AG09309 (cell line): ENCODE measurements at places on chromosomes 5 and 9.

DNA sequence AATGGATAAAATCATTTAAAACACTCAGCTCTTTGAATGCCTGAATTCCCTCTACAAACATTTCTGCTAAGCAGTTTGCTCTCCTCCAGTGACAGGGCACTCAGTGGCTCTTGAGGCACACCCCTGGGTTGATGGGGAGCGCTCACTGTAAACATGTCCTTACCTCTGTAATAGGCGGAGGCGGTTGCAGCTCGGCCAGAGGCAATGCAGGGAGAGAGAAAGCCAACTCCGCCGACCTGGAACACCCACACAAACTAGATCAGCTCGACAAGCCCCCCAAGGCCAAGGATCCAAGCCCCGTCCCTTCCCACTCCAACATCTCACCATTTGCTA is 329 bp downstream of the CDC23 start:
- no peak for DNase-seq

DNA sequence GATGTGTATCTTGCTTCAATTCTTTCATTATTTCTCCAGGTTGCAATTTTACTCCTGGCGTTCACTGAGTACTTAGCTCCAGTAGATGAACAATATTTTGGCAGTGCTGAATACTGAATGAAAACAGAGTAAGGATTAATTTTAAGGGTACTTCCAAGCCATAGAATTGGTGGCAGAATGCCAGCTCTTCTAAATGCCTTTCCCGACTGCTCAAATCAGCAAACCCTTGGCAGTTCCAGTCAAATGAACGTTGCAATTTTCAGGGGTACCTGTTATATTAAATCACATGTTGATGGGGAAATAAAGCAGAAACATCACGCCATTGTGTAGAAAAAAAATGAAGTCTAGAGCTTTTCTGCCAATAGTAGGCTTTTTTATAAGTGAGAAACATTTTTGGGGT is 282.4 kb upstream of the RPS23 start:
- no peak for DNase-seq

DNA sequence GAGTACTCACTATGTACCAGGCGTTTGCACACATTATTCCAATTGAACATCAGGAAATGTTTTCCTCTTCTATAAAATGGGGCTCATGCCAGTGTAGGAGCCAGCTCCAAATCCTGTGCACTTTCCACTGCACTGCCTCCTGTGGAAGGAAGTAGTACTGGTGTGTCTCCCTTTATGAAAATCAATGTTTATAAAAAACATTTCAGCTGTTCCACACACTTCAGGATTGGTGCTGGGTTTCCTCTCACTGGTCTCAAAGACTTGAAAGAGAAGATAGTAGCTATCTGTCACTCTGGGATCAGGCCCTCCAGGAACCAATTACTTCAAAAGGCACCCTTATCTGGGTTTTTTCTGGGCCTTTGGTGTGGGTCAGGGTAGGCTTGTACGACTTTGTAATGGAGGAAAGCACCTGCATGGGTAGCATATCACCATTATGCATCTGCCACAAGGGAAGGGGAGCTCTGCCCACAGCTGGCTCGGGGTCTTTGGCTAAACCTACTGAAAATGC is 32.5 kb downstream of the RAB14 start:
- DNase-seq: no peak

DNA sequence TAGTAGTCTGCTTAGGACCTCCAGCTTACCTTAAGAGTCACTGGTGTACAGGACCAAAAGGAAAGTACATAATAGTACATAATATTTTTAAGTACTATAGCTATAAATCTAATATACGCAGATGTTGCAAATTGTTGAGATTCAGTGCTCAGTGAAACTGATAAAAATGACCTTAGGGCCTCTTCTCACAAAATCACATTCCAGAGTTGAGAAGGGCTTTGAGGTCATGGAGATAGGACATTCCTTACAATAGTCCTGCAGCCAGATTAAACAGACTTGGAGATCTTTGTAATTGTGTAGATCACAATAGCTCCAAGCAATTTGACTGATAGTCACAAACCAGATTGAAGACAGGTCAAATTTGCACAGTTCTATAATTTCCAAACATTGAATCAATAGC is 37.7 kb upstream of the PCSK1 start:
- DNase-seq: no peak

DNA sequence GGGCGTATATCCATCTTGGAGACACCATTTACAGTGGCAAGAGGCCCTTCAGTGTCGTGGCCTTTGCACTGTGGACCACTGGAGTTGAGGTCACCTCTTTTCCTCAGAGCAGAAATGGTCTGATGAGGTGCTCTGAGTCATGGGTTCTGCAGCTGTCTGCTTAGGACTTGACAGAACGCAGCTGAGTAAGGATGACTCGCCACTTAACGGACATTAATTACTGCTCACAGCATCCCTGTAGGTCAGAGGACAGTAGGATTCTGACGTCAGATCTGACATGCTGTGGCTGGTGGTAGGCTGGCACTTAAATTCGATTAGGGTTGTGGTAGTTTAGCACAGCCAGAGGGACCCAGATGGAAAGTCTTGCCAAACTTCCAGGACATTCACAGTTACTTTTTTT is 479.4 kb downstream of the DMAC1 start:
- DNase-seq: peak; percentile 89

DNA sequence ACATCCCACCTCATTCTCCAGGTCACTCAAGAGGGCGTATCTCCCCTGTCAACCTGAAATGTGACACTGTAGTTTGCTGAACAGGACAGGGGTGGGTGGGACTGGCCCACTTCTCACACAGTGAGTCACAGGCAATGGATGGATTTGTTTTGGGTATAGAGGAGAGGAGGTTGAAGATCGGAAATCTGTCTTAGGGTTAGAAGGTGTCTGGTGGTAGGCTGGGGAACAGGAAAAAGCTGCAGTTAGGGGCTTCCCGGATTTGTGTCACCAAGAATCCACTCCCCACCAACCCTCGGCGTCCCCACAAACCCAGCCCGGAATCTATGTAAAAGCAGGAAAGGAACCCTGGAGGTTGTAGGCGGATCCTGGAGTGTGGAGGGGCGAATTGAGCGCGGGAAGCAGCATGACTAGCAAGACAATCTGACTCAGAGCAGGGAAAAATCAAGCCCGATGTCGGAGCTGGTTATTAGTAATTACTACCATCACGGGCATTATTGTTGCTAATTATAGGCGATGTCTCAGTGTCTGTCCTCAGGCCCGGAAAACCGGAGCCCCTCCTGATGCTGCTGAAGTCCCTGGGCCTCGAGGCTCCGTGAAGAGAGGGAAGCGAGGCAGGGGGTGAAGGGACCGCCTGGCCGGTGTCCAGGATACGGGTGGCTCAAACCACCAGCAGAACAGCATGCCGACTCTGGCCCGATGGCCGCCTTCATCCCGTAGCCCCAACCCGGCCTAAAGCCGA is 1.7 kb upstream of the IRX1 start:
- no peak for DNase-seq

DNA sequence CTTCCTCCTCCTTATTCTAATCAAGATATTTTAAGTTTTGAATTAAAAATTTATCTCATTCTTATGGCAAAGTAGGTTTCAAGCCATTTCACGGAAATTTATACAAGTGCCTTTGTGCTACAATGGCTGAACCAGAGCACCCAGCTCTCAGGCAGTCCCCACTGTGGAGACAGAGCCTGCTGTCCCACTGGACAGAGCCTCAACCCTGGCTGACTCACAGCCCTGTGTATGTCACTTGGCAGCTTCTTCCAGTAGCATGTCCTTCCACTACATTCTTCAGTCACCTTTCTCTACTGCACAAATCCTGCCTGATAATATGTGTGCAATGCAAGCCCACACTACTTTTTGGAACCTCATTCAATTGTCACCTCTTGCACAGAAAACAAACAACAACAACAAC is 253.1 kb downstream of the PDE4D start:
- DNase-seq: no peak

DNA sequence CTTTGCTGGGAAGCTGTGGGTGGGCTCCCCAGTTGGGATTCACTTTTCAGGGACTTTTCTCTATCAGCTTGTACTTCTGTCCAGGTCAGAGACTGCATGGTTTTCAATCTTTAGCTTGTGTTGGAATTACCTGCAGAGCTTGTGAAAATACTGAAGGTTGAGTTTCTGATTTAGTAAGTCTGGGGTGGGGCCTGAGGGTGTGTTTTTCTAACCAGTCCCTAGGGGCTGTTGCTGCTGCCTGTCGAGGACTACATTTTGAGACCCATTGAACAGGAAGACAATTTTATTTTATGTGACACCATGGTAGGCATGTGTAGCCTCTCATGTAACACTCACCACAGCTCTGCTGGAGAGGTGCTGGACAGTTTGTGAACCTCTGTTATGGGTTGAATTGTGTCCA is 14.7 kb upstream of the MLANA start:
- no peak for DNase-seq

DNA sequence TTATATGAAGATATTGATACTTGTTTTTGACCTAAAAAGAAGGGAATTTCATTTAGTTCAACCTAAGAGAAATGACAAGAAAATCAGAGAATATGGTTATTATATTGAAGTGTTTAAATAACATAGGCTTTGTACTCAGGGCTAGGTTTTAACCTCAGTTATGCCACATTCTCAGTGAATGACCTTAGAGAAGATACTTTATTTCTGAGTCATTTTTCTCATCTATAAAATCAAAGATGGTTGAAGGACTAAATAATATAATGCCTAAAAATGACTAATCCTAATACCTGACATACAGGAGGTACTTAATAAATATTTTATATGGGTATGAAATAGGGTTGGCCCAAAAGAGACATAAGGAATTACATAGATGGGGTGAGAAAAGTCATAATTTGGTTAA is 32.3 kb downstream of the DIMT1 start:
- no peak for DNase-seq

DNA sequence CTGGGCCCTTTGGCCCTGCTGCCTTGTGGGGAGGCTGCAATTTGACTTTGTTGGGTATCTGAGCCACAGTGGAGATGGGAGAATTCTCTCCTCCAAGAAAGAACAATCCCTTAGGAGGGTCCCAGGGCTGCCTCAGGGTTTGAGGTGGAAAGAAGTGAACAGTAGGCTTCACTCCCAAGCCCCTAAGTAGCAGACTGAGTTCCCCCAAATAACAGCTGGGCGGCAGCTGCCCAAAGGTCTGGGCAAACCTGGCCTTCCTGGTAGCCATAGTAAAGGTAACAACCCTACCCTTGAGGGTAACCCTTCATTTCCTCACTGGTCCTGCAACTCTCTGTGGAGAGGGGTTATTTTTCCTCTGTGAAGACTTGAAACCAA is 746 bp downstream of the RGS3 start:
- no peak for DNase-seq

- DNase-seq: no peak
Observed at GRCh38 chr9:92608909-92609445, 61.0 kb downstream of the IPPK start.

GRCh38 chr9:118630931-118631595 is 738.2 kb downstream of the BRINP1 start:
- DNase-seq: no peak

GRCh38 chr5:56409331-56410190 is 176.4 kb upstream of the ANKRD55 start:
- DNase-seq: peak; percentile 54

DNA sequence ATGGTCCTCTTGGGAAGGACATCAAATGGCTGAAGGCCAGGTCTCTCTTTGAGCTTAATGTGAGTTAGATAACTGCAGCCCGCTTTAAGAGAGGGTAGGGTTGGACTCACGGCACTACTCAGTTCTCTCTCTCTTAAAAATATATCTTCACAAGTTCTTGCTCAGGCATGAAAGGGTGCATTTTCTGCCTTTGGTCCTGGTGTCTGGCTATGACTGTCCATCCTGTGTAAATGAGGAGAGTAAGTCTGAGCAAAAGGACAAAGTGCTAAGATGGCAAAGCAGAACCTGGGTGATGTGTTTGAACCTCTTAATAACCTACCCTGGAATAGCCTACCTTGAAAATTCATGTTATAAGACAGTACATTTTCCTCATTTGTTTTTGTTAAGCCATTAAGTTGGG is 293.4 kb downstream of the PDE4D start:
- DNase-seq: no peak

DNA sequence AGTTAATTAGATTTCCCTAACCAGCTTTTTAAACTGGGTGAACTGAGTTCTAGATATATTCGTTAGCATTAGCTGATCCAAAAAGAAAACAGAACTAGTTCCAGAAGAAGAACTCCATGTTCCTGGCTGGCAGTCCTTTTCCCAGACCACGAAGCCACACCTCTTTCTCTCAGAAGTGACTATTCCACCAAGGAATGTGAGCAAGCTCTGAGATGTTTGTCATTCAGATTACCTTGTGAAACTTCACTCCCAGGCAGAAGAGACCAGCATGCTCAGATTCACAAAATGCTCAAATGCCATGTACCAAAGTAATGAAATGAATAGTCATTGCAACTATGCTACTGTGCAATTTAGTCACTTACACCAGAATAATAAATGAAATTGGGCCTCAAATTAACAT is 4.4 kb upstream of the SSBP2 start:
- peak; percentile 62 for DNase-seq

DNA sequence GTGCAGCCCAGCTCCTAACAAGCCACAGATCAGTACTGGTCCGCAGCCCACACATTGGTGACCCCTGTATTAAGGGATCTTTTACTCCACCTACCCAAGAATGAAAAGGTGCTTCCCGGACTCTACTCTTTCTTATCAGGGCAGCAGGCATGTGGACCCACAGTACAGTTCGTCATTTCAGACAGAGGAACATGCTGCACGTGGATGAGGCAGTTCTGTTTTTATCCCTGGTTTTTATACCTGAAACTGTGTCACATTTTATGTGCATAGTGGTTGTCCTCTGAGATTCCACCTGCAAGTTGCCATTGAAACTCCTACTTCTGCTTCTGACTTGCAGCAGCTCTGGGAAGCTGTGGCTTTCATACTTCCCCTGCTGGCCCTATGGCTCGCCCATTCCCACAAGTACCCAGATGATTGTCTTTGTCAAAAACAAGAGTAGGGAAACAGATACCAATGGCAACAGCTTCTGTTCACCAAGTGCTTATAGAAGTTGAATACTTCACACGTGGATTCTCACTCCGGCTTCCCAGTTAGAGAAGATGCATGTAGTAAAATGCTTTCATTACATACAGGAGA is 208.0 kb downstream of the TRIO start:
- no peak for DNase-seq

- peak; percentile 71 for DNase-seq
Observed at GRCh38 chr5:67971223-67971830, 244.2 kb upstream of the PIK3R1 start.

DNA sequence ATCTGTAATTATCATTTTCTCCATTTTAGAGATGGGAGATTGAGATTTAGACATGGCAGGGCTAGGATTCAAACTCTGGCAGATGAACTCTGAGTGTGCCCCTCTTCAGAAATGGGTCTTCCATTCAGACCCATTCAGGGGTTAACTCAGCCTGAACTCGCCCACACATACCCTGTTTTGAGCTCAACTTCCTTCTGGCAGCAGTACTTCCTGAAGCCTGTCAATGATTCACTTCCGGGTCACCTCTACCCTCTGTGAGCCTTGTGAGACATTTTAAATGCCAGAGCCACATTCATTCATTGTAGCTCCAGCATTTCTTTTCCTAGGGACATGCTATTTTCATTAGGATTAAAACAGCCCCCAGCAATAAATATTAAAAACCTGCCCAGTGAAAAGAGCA is 209.3 kb upstream of the SLC24A2 start:
- DNase-seq: no peak

GRCh38 chr9:136192289-136193126 is 12.4 kb downstream of the LHX3 start:
- no peak for DNase-seq
